Tibial nerve (tissue), 4 donors: ENCODE measurements at places on chromosomes 12 and 14. TPM values are rescaled to one million over a fixed set of nuclear protein-coding genes. Genes with fewer than 3 reads are reported as not detected.

GRCh38 chr12:51855586-51856428, 7.3 kb upstream of the FIGNL2 start:
- DNase-seq, result peak; percentile 48

- DNase-seq, result no peak
Observed at GRCh38 chr12:126761420-126761819, 1505.5 kb upstream of the TMEM132C start.

DNA sequence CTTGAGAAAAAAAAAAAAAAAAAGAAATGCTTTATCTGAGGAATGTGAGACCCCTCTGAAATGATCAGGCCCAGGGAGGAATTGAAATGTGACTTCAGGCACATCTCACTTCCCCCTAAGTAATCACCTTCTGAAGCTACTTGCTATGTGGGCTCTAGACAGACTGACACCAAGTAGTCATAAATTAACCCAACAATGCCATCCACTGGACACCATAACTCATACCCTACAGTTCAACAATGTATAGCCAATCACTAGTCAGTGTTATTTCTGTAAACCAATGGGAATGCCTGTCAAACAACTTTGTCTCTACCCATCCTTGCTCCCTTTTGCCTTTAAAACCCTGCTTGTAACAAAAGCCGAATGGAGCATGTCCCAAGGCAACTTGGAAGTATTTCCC, 182.7 kb upstream of the TMPO start:
- DNase-seq, result no peak

DNA sequence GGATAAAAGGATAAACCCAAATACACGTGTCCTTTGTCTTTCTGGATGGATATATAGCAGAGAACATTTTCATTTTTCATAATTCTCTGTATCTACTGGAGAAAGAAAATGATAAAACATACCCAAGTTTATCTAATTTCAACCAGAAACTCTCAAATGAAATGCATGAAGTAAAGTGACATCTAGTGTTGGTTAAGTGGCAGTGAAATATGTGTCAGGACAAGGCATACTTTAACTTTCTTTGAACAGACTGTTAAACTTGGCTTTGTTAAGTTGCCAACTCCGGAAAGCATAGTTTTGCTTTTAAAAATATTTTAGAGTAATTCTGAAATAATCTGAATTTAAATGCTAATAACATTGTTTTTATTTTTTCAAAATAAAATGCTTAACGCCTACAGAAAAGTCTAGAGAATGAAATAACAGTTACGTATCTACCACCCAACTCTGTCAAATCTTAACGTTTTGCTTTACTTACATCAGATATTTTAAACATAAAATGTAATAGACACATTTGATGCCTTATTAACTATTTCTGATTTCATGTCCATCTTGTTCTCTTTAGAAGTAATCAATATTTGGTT, 25.2 kb upstream of the NTN4 start:
- no peak for DNase-seq

- no peak for DNase-seq
Observed at GRCh38 chr14:75607842-75608640, 29.6 kb downstream of the FLVCR2 start.

- no peak for DNase-seq
Observed at GRCh38 chr14:104195878-104196277, 57.5 kb downstream of the KIF26A start.

DNA sequence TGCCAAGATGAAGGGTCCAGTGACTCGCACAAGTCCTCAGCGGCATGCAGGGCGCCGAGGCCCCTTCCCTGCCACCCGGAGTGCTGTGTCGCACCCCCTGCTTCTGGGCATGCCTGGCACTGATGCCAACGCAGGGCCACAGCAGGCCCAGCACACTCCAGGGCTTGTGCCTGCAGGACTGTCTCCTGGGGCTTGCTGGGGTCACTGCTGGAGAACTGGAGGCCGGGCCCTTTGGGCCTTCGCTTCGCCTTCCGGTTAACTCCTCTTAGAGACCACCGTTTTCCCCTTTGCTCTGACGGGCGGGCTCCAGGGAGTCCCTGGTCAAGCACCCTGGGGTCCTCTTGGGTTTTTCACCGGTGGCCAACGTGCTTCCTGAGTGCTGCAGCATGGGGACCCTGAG, 79.6 kb downstream of the WDR20 start:
- no peak for DNase-seq

- peak; percentile 69 for DNase-seq
Observed at GRCh38 chr12:7188562-7189397, 706 bp upstream of the PEX5 start.

- no peak for DNase-seq
Observed at GRCh38 chr14:20782280-20782890, 1.3 kb downstream of the RNASE6 start.

- DNase-seq, result peak; percentile 42
Observed at GRCh38 chr14:96090441-96091148, 51.4 kb downstream of the C14orf132 start.

GRCh38 chr14:100746326-100746725, 19.6 kb downstream of the DLK1 start:
- no peak for DNase-seq

DNA sequence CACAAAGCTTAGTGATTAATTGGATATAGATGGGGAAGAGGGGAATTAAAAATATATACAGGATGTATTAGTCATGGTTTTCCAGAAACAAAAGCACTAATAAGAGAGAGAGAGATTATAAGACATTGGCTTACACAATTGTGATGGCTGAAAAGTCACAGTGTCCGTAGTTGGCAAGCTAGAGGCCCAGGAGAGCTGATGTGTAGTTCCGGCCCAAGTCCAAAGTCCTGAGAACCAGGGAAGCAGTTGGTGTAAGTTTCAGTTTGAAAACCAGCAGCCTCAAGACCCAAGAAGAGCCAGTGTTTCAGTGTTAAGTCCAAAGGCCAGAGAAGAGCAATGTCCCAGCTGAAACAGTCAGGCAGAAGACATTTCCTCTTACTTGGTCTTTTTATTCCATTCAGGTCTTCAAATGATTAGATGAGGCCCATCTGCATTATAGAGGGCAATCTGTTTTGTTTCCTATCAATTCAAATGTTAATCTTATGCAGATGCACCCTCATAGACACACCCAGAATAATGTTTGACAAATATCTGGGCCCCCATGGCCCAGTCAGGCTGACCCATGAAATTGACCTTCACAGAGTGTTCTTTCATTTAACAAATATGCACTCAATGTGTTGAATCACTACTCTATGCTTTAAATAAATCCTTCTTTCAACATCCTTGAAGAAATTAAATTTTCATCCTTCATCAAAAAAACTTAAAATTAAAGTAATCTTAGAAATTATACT, 67.2 kb upstream of the DIO2 start:
- peak; percentile 14 for DNase-seq

GRCh38 chr12:62021808-62022207, 238.4 kb upstream of the USP15 start:
- no peak for DNase-seq

ACOT2 gene
- 95.0 TPM for total RNA-seq

FAM186B gene
- total RNA-seq, result 0.44 TPM

TBC1D30 gene
- total RNA-seq, result 11.4 TPM

EPYC gene
- total RNA-seq, result not detected
